ENCODE measurements at places on chromosomes 13 and 19.

DNA sequence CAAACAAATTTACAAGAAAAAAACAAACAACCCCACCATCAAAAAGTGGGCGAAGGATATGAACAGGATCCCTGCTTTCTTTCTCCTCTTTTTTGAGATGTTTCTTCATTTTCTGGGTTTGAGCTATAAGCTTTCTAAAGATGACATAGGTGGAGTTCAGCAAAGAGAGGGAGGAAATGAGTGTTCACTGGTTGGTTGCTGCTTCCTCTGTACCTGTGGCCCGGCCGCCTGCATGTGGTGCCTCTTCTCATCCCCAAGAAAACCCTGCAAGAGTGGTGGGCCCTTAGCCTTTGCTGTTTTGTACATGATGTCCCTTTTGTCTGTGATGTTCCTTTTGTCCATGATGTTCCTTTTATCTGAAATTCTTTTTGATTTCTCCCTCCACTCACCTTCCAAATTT, 178.4 kb upstream of the SERP2 start:
- DNase-seq, result no peak

DNA sequence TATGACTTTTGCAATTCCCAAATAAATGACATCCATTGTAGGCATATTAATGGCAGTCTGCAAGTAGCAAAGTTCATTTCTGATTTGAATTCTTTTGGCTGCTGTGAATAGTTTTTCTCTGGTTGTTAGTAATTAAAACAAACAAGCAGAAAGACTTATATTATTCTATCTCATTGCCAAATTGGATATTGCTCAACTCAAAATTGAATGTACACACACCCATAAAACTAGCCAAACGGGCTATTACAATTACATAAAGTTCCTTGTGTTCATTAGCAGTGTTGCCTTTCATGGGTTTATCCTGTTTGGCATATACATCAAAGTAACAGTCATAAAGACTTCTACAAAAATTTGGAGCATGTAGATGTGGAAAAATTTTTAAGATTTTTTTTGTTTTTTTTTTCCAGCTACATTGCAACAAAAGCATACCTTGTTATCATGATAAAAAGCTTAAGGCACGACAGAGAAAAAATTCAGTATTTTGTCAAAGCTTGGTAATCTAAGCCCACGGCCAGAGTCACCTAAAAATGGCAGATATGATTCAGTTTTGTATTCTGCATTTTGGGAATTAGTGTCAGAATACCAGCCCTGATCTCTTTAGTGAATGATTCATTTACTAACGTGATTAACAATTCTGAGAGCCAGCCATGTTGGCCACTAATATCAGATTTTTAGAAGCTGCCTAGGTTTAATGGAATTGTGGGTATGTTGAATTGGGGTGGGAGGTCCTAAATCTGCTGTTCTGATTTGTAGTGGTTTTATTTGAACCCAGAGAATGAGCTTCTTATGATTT, 108.4 kb downstream of the KLF5 start:
- no peak for DNase-seq

- no peak for DNase-seq
Measured at GRCh38 chr13:112270951-112271350, 105.2 kb upstream of the SPACA7 start.

DNA sequence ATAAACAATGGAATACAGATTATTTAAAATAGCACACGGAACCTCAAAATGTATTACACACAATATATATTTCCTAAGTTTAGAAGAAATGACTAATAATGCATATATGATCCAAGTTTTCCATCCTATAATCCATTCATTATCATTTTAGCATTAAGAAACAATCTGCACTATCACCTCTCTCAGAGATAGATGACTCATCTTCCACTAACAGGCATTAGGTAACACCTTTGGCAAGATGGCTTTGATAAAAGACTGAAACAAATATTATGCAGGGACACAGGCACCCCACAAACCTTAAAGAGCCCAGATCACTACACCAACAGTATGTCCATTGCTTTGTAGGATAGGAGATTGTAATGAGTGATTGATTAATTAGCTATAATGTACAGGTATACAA, 4.1 kb downstream of the ENOX1 start:
- no peak for DNase-seq

DNA sequence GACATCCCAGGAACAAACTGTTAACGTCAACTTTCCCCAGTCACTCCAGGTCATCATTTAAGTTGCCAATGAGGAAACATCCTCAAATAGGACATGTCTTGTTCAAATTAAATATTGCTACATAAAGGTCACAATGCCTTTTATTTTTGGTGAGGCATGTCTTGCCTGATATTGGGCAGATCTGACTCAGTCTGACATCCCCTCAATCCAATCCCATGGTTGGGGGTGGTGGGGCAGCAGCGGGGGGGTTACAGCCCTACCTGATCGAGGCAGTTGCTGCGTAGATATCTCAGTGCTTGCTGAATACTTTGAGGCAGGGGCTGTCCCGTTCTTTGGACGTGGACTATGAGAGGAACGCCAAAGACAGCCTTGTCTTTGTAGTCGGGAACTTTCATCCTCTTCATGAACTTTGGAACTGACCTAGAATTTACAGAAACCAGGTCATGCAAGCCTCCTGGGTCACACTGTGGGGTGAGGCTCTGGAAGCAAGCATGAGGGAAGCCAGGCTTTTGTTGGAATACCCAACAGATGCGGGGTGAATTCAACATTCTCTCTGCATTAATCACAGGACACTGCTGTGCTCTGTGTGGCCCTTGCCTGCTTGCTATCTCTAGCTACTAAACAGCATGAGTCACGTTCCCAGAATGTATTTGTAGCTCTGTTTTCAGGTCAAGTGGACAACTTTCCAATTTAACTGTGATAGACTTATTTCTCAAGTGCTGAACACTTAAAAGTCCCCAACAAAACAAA, 109.8 kb downstream of the KL start:
- no peak for DNase-seq

GRCh38 chr19:33486407-33486806, 35.2 kb downstream of the PEPD start:
- no peak for DNase-seq

- no peak for DNase-seq
Measured at GRCh38 chr13:42788601-42789000, 7.2 kb downstream of the FAM216B start.

- DNase-seq, result no peak
Measured at GRCh38 chr13:80555796-80556678, 215.1 kb upstream of the SPRY2 start.

DNA sequence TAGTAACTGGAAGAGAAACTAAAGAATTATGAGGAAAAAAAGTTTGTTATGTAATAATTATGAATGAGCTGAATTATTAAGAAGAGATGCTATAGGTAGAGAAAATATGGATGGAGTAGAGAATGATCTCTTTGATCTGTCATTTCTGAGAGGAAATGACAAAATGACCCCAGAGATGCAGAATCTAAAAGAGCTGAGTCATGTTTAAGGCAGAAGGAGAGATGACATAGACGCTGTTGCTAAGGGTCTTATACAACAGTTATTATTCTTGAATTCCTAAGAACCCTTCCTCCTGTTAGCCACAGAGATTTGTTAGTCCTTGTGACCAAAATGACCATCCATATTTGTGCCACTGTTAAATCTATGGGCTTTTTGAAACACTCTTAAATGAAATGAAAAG, 58.3 kb upstream of the FREM2 start:
- no peak for DNase-seq

GRCh38 chr13:39056018-39056417, 17.8 kb downstream of the NHLRC3 start:
- no peak for DNase-seq

Measured in right renal pelvis (tissue), 4 donors.